ENCODE measurements at places on chromosomes 2 and 18. TPM values are rescaled to one million over a fixed set of nuclear protein-coding genes. Genes with fewer than 3 reads are reported as not detected.

The EVX2 gene
- total RNA-seq, result not detected

The PGAP1 gene
- total RNA-seq, result 4.6 TPM

- H3K4me3 ChIP-seq, result no peak overlapping the region
- H3K27me3 ChIP-seq, result no peaks in the 10 kb centered on the region
- DNase-seq, result no peak
- no peak overlapping the region for H3K27ac ChIP-seq
- H3K36me3 ChIP-seq, result peaks cover 9% of the 10 kb centered on the region
- peaks cover 24% of the 10 kb centered on the region for H3K4me1 ChIP-seq
Measured at GRCh38 chr2:9205486-9205885, 1.1 kb upstream of the ASAP2 start.

GRCh38 chr2:10054424-10054823 is 11.1 kb downstream of the KLF11 start:
- H3K27me3 ChIP-seq, result no peaks in the 10 kb centered on the region
- peaks cover 18% of the 10 kb centered on the region for H3K4me1 ChIP-seq
- no peak for DNase-seq
- peaks cover 43% of the 10 kb centered on the region for H3K36me3 ChIP-seq

- DNase-seq, result no peak
- no peaks in the 10 kb centered on the region for H3K36me3 ChIP-seq
- H3K27me3 ChIP-seq, result no peaks in the 10 kb centered on the region
- no peak overlapping the region for H3K27ac ChIP-seq
- no peaks in the 10 kb centered on the region for H3K4me1 ChIP-seq
Measured at GRCh38 chr2:4190548-4190947, 487.2 kb downstream of the DCDC2C start.

DNA sequence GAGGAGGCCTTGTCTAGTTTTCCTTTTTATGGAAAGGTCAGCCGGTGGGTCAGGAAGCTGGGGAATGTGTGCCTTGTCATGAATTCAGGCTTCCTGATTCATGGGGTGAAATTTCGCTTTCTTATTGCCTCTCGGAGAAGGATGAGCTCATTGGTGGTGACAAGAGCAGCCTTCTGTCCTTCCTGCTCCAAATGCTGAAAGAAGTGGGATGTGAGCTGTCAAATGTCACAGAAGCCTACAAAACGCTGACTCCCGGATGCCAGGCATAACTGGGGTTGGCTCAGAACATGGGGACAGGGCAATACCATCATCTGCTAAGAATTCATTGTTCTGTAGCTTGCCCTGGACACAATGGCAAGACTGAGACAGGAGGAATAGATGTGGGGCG is 55.8 kb upstream of the FAM136A start:
- peak; percentile 36 for DNase-seq
- no peaks in the 10 kb centered on the region for H3K36me3 ChIP-seq
- H3K4me3 ChIP-seq, result no peak overlapping the region
- no peaks in the 10 kb centered on the region for H3K27me3 ChIP-seq
- H3K27ac ChIP-seq, result peak overlapping the region; percentile 52

- no peak overlapping the region for H3K4me3 ChIP-seq
- H3K4me1 ChIP-seq, result no peaks in the 10 kb centered on the region
- H3K27ac ChIP-seq, result no peak overlapping the region
Measured at GRCh38 chr18:34990597-34990996, 50.6 kb upstream of the MAPRE2 start.

GRCh38 chr18:23943903-23944624 is 70.5 kb upstream of the TTC39C start:
- DNase-seq, result peak; percentile 31
- H3K36me3 ChIP-seq, result no peaks in the 10 kb centered on the region
- H3K4me3 ChIP-seq, result no peak overlapping the region
- no peaks in the 10 kb centered on the region for H3K27me3 ChIP-seq
- peaks cover 11% of the 10 kb centered on the region for H3K4me1 ChIP-seq

- no peak overlapping the region for H3K4me3 ChIP-seq
- no peaks in the 10 kb centered on the region for H3K27me3 ChIP-seq
- H3K4me1 ChIP-seq, result peaks cover 22% of the 10 kb centered on the region
- H3K27ac ChIP-seq, result no peak overlapping the region
- no peaks in the 10 kb centered on the region for H3K36me3 ChIP-seq
- no peak for DNase-seq
Measured at GRCh38 chr2:157150747-157151146, 106.8 kb upstream of the GALNT5 start.

- no peaks in the 10 kb centered on the region for H3K27me3 ChIP-seq
- no peak overlapping the region for H3K27ac ChIP-seq
- DNase-seq, result no peak
- no peaks in the 10 kb centered on the region for H3K36me3 ChIP-seq
- H3K4me3 ChIP-seq, result no peak overlapping the region
Measured at GRCh38 chr2:33655626-33656320, 56.7 kb upstream of the FAM98A start.

DNA sequence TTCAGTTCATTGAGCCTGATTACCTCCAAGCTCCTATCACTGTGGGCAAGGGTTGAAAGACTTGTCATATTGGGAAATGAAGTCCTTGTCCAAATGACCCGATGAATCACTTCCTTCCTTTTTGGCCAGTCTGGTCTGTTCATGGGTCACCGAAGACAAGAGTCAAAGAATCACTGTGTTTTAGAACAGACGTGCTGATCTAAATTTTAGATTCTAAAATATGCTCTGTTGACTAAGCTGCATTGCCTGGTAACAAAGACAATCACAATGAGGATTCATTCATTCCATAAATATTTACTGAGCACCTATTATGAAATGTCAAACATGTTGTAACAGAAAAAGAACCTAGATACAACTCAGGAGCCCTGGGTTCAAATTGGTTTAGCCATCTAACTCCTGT is 99.4 kb upstream of the RND3 start:
- peaks cover 43% of the 10 kb centered on the region for H3K4me1 ChIP-seq
- H3K27ac ChIP-seq, result peak overlapping the region; percentile 55
- H3K27me3 ChIP-seq, result no peaks in the 10 kb centered on the region
- H3K4me3 ChIP-seq, result no peak overlapping the region

DNA sequence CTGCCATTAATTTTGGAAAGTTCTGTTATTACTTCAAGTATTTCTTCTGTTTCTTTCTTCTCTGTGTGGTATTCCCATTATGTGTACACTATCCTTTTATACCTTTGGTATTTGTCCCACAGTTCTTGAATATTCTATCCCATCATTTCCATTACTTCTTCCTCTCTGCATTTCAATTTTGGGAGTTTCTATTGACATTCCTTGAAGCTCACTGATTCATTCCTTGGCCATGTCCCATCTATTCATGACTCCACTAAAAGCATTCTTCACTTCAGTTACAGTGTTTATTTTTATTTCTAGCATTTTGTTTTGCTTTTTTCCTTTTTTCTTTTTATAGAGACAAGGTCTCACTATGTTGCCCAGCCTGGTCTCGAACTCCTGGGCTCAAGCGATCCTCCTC is 30.3 kb downstream of the PROC start:
- no peaks in the 10 kb centered on the region for H3K36me3 ChIP-seq
- DNase-seq, result no peak
- peak overlapping the region; percentile 64 for H3K27ac ChIP-seq
- peaks cover 43% of the 10 kb centered on the region for H3K4me1 ChIP-seq

Measured in SJSA1 (cell line).